ENCODE measurements at places on chromosomes 13 and 19. TPM values are rescaled to one million over a fixed set of nuclear protein-coding genes. Genes with fewer than 3 reads are reported as not detected.
A peak's percentile ranks its signal among the peaks of the same experiment; 100 is the strongest.

- H3K4me3 ChIP-seq = no peak overlapping the region
- H3K27me3 ChIP-seq = no peaks in the 10 kb centered on the region
- H3K27ac ChIP-seq = no peak overlapping the region
- DNase-seq = no peak
- peaks cover 8% of the 10 kb centered on the region for H3K4me1 ChIP-seq
These were observed 123.1 kb downstream of the CDK8 start for GRCh38 chr13:26377038-26377437.

- H3K36me3 ChIP-seq = peaks cover 13% of the 10 kb centered on the region
- H3K27me3 ChIP-seq = no peaks in the 10 kb centered on the region
- H3K4me1 ChIP-seq = peaks cover 23% of the 10 kb centered on the region
- no peak overlapping the region for H3K4me3 ChIP-seq
- no peak overlapping the region for H3K27ac ChIP-seq
These were observed 6.6 kb downstream of the CERS4 start for GRCh38 chr19:8215783-8216182.

DNA sequence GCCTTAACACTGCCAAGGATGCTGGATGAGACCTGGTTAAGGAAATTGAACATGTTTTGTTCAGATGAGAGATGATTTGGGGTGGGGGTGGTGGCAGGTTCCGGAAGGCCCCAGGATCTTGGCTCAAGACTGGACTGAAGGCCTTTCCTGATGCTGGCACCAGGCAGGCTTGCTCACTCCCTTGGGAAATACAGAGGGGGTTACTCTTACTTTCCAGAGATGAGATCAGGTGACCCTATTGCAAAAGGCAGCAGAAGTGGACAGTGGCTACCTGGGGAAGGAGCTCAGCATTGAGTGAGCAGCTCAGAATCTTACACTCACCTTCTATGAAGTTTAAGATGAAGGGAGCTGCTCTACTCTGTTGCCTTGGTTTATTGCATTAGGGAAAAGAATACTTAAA, 10.8 kb downstream of the GATAD2A start:
- no peak for DNase-seq
- no peaks in the 10 kb centered on the region for H3K27me3 ChIP-seq
- H3K36me3 ChIP-seq = no peaks in the 10 kb centered on the region
- H3K27ac ChIP-seq = no peak overlapping the region

GRCh38 chr13:102642475-102642874, 45.7 kb downstream of the TPP2 start:
- peaks cover 37% of the 10 kb centered on the region for H3K36me3 ChIP-seq
- H3K4me3 ChIP-seq = no peak overlapping the region
- H3K27ac ChIP-seq = no peak overlapping the region
- peaks cover 13% of the 10 kb centered on the region for H3K4me1 ChIP-seq
- DNase-seq = peak; percentile 58
- no peaks in the 10 kb centered on the region for H3K27me3 ChIP-seq

The C3 gene
- total RNA-seq = 1,672 TPM

The CYP4F2 gene
- 121 TPM for total RNA-seq

DNA sequence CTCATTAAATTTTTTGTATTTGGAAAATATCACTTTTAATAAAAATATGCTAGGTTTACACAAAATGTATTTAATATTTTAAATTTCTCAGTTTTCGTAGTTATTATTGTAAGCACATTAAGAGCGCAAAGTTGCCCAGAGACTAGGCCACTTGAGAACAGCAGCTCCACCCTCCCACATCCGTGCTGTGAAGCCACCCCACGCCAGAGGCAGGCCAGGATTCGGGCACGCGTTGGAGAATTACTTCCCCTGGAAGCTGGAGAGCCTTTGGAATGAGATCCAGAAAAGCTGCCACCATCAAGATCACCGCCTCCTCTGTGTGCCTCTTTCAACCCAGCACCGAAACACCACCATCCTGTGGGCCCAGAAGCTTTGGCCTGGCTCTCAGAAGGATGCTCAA, 41.0 kb upstream of the SPACA7 start:
- no peak overlapping the region for H3K4me3 ChIP-seq
- H3K36me3 ChIP-seq = no peaks in the 10 kb centered on the region
- no peak overlapping the region for H3K27ac ChIP-seq
- H3K27me3 ChIP-seq = peaks cover 9% of the 10 kb centered on the region

GRCh38 chr13:113724780-113725315, 34.2 kb upstream of the TMEM255B start:
- H3K36me3 ChIP-seq = no peaks in the 10 kb centered on the region
- no peaks in the 10 kb centered on the region for H3K27me3 ChIP-seq
- peak overlapping the region; percentile 48 for H3K4me3 ChIP-seq
- H3K4me1 ChIP-seq = peaks cover 15% of the 10 kb centered on the region
- peak overlapping the region; percentile 75 for H3K27ac ChIP-seq
- peak; percentile 72 for DNase-seq

DNA sequence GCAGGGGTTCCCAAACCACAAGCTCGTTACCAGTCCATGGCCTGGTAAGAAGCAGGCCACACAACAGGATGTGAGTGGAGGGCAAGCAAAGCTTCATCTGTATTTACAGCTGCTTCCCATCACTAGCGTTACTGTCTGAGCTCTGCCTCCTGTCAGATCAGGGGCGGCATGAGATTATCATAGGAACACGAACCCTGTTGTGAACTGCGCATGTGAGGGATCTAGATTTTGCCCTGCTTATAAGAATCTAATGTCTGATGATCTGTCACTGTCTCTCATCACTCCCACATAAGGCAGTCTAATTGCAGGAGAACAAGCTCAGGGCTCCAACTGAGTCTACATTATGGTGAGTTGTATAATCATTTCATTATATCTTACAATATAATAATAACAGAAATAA, 677.4 kb upstream of the SLITRK6 start:
- no peak overlapping the region for H3K4me3 ChIP-seq
- H3K27ac ChIP-seq = no peak overlapping the region
- H3K4me1 ChIP-seq = no peaks in the 10 kb centered on the region
- no peaks in the 10 kb centered on the region for H3K36me3 ChIP-seq
- DNase-seq = no peak

GRCh38 chr19:19081642-19082151, 17.9 kb downstream of the SLC25A42 start:
- H3K27ac ChIP-seq = no peak overlapping the region
- H3K27me3 ChIP-seq = no peaks in the 10 kb centered on the region
- peaks cover 10% of the 10 kb centered on the region for H3K4me1 ChIP-seq
- DNase-seq = peak; percentile 37

DNA sequence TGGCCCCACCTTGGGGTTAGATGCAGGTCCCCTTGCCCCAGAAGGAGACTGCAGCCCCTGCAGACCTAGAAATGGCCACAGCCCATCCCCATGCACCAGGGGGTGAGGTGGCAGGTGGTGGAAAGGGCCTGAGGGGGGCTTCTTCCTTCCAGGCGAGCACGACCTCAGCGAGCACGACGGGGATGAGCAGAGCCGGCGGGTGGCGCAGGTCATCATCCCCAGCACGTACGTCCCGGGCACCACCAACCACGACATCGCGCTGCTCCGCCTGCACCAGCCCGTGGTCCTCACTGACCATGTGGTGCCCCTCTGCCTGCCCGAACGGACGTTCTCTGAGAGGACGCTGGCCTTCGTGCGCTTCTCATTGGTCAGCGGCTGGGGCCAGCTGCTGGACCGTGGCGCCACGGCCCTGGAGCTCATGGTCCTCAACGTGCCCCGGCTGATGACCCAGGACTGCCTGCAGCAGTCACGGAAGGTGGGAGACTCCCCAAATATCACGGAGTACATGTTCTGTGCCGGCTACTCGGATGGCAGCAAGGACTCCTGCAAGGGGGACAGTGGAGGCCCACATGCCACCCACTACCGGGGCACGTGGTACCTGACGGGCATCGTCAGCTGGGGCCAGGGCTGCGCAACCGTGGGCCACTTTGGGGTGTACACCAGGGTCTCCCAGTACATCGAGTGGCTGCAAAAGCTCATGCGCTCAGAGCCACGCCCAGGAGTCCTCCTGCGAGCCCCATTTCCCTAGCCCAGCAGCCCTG, 4.2 kb upstream of the F10 start:
- H3K27ac ChIP-seq = no peak overlapping the region
- H3K27me3 ChIP-seq = peaks cover 11% of the 10 kb centered on the region
- H3K4me1 ChIP-seq = peaks cover 20% of the 10 kb centered on the region
- peak; percentile 19 for DNase-seq
- H3K36me3 ChIP-seq = no peaks in the 10 kb centered on the region
- no peak overlapping the region for H3K4me3 ChIP-seq

The PCDH8 gene
- total RNA-seq = not detected

GRCh38 chr13:113152984-113153809, 5.3 kb upstream of the PROZ start:
- H3K27ac ChIP-seq = peak overlapping the region; percentile 89
- no peaks in the 10 kb centered on the region for H3K36me3 ChIP-seq
- DNase-seq = peak; percentile 49
- peak overlapping the region; percentile 37 for H3K4me3 ChIP-seq
- H3K27me3 ChIP-seq = no peaks in the 10 kb centered on the region

DNA sequence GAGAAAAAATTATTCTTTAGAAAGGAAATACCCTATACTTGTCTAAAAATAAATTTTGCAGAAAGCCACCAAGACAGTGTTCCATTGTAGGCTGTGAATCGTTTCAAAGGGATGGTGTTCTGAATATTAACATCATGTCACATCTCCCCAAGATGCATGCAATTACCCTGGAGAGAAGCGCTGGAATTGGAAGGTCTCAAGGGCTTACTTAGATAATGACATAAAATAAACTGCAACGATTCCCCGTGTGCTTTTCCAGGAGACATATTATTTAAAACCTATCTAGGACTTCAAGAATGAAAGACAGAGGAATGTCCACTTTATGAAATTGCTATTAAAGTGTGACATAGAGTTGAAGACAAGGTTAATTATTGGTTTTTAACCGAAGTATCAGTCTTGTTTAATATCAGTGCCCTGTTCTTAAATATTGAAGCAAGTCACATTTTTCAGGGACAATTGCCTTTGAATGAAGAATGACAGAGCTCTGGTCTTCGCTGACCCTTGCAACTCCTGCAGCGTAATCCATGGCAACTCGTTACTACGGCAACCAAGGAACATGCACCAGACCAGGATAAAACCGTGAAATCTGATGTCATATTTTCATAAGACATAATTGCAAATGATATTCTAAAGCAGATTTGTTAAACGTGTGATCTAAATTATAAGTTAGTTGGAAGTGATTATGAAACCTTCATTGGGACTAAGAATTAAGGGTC, 91.7 kb downstream of the EFNB2 start:
- no peak overlapping the region for H3K4me3 ChIP-seq
- DNase-seq = no peak
- H3K36me3 ChIP-seq = no peaks in the 10 kb centered on the region

- H3K4me1 ChIP-seq = no peaks in the 10 kb centered on the region
- no peak overlapping the region for H3K27ac ChIP-seq
- no peak for DNase-seq
- H3K4me3 ChIP-seq = no peak overlapping the region
- H3K27me3 ChIP-seq = no peaks in the 10 kb centered on the region
- H3K36me3 ChIP-seq = no peaks in the 10 kb centered on the region
These were observed 14.9 kb upstream of the FEM1A start for GRCh38 chr19:4776436-4777211.

GRCh38 chr13:99895444-99896368, 75.9 kb downstream of the ZIC5 start:
- peak; percentile 51 for DNase-seq
- H3K4me1 ChIP-seq = peaks cover 8% of the 10 kb centered on the region
- H3K27me3 ChIP-seq = peaks cover 78% of the 10 kb centered on the region
- H3K36me3 ChIP-seq = no peaks in the 10 kb centered on the region
- H3K27ac ChIP-seq = no peak overlapping the region
- H3K4me3 ChIP-seq = peak overlapping the region; percentile 45

- no peaks in the 10 kb centered on the region for H3K27me3 ChIP-seq
- DNase-seq = no peak
- H3K4me3 ChIP-seq = no peak overlapping the region
- H3K36me3 ChIP-seq = peaks cover 3% of the 10 kb centered on the region
- peaks cover 24% of the 10 kb centered on the region for H3K4me1 ChIP-seq
These were observed 69.6 kb downstream of the ARHGEF7 start for GRCh38 chr13:111184458-111185401.

DNA sequence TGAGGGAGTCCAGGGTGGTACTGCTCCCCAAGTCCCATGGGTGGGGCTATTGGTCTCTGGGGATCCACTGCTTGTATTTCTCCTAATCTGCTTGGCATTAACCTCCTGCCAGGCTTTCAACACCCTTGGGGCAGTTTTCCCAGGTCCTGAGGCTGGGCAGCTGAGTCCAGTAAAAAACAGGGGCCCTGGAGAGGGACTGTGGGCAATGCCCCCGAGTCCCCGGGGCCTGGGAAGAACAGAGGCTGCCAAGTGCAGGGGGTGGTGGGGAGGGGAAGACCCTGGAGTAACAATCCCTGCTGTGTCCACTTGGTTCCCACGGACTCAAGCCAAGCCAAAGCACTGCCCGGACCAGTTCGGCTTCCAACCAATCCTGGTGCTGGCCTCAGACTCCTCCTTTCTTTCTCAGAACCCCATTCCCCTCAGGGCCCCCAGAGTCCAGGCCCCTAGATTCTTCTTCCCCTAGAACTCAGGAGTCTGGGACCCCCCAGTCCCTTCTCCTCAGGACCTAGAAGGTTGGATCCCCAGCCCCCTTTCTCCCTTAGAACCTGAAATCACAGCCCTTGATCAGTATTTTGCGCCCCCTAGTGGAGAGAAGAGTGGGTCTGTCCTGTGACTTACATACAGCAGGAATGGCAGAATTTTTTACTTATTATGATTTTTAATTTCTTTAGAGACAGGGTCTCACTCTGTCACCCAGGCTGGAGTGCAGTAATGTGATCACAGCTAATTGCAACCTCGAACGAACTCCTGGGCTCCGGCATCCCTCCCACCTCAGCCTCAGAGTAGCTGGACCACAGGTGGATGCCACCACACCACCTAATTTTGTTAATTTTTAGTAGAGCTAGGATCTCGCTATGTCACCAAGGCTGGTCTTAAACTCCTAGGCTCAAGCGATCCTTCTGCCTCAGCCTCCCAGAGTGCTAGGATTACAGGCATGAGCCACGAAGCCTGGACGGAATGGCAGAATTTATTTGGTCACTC, 3.7 kb upstream of the CLPTM1 start:
- H3K27me3 ChIP-seq = no peaks in the 10 kb centered on the region
- H3K4me1 ChIP-seq = peaks cover 16% of the 10 kb centered on the region
- H3K4me3 ChIP-seq = no peak overlapping the region
- H3K27ac ChIP-seq = peak overlapping the region; percentile 27
- DNase-seq = peak; percentile 90

- peak overlapping the region; percentile 29 for H3K27ac ChIP-seq
- no peaks in the 10 kb centered on the region for H3K27me3 ChIP-seq
- H3K36me3 ChIP-seq = no peaks in the 10 kb centered on the region
These were observed 6.1 kb upstream of the FXYD3 start for GRCh38 chr19:35109395-35110112.

- H3K36me3 ChIP-seq = no peaks in the 10 kb centered on the region
- peak; percentile 22 for DNase-seq
- no peak overlapping the region for H3K4me3 ChIP-seq
- no peak overlapping the region for H3K27ac ChIP-seq
- peaks cover 4% of the 10 kb centered on the region for H3K4me1 ChIP-seq
These were observed 290.2 kb downstream of the ZNF536 start for GRCh38 chr19:30662211-30662861.
